ENCODE measurements at places on chromosomes 3 and 15. TPM values are rescaled to one million over a fixed set of nuclear protein-coding genes. Genes with fewer than 3 reads are reported as not detected.
A peak's percentile ranks its signal among the peaks of the same experiment; 100 is the strongest.

DNA sequence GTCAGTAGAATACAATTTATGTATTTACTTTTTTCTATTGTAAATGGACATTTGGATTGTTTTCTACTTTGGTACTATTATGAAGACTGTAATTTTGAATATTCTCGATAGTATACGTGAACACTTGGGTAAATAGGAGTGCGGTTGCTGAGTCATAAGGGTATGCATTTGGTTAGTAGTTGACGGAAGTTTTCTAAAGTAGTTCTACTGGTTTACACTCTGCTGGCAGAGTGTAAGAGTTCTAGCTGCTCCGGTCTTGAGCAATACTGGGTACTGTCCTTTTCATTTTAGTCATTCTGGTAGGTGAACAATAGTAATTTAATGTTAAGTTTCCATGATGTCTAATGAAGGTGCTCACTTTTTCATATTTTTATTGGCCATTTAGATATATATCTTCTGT lies 70.0 kb downstream of the MEF2A start:
- no peak for DNase-seq

DNA sequence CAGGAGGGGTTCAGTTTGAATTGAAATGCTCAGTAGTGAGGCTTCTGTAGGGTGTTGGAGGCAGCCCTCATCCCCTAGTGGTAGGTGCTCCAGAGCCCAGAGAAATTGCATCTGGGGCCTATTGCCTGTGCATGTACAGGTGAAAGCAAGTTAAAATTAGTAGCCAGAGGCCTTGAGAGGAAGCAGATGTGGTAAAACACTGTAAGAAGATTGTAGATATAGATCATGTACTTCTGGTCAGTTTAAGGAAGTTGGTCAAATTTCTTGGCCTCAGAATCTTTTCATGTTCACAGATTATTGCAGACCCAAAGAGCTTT lies 34.6 kb downstream of the IGSF10 start:
- no peak for DNase-seq

GRCh38 chr3:127354761-127355160 lies 66.9 kb upstream of the PRR20G start:
- no peak for DNase-seq

DNA sequence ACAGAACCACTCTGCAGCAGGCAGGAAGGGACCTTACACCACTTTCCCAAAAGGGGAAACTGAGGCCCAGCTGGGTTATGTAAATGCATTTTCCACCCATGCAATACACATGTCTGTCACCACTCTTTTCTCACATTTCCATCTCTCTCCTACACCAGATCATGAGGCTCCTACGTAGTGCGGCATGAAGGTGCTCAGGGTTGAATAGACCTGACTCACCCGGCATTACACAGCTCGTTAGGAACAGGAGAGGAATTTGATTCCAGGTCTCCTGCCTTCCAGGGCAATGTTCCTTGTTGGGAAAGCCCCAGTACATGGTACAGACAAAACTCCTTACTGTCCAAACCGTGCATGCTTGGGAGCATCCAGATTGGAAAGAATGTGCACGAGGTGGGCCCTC lies 61.9 kb upstream of the DCLK3 start:
- no peak for DNase-seq

DNA sequence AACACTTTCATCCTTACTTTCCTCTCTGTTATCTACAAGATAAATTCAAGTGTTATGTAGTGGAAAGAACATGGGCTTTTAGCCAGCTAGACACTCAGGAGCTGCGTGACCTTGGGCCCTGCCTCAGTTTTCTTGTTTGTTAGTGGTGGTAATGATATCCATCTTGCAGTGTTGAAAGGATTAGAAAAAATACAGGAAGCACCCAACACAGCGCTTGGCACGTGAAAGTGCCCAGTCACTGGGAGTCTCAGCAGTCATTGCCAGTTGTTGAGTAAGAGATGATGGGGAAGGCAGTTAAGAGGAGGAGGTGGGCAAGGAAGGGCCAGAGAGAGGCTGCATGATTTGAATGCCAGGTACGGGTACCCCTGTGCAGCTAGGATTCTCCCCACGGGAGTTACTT lies 5.3 kb downstream of the PDIA5 start:
- DNase-seq: no peak

DNA sequence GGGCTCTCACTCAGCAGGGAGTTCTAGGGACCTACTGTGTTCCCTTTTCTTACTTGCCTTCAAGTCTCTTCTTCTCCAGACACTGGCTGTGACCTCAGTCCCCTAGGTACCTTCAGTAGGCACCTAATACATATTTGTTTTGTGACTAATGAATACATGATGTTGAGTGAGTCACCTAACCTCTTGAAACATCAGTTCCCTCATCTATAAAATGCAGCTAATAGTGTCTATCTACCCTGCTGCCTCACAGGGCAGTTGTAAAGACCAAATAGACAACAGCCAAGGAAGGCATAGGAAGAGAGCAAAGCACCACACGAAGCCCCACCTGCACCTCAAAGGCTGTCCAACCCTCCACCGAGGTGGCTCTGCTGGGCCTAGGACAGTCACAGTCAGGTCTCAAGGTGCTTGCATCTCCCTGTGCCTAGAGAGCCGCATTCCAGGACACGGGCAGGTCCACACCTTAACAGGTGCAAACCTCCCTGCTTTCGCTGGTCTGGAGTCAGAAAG lies 29.1 kb downstream of the DAPK2 start:
- no peak for DNase-seq

- DNase-seq: no peak
Measured at GRCh38 chr3:138397983-138398382, 36.4 kb upstream of the ESYT3 start.

DNA sequence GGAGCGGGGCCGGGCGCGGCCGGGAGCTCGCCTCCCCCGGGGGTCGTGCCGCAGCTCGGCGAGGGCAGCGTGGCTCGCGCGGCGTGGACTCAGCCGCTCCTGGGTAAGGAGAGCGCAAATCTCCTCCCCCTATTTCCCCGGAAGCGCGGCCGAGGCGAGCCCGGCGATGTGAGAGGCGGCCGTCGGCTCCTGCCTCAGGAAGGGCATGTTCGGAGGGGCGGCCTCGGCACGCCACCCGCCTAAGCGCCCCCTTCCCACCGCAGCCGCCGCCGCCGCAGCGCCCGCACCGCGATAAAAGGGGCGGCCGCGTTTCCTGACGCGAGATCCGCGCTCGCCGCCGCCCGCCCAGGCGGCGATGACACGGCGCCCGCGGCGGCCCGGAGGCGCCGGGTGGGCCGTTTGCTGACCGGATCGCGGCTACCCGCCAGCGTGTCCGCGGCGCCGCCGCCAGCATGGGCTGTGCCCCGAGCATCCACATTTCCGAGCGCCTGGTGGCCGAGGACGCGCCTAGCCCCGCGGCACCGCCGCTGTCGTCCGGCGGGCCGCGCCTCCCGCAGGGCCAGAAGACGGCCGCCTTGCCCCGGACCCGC lies at the start of gene PDE8A:
Gene PDE8A (plus strand): TSS at position 146 of the 590 bp plus-strand sequence. CDS start 307 bp downstream, at position 453.
- peak; percentile 45 for DNase-seq

- peak; percentile 71 for DNase-seq
Measured at GRCh38 chr3:30199096-30199759, 407.2 kb upstream of the TGFBR2 start.

- DNase-seq: no peak
Measured at GRCh38 chr3:25589783-25590258, 74.9 kb downstream of the TOP2B start.

GRCh38 chr3:108004647-108005046 lies 86.2 kb downstream of the CD47 start:
- DNase-seq: no peak

DNA sequence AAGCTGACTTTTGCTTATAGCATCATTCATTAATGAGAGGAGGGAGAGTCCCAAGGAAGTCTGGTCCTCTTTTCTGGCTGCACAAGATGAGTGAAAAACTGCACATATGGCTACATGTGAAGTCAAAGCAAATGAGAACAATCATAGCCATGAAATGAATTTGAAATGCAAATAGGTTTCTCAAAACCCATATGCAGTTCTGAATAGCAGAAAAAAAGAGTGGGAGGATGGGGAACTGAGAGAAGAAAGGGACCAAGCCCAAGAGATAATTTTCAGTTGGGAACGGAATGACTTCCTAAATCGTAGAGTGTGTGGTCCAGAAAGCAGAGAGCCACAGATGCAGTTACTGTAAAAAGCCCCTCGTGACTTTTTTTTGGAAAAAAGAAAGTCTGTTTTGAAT lies 66.3 kb downstream of the GTPBP8 start:
- no peak for DNase-seq

GRCh38 chr3:47440131-47440530 lies 35.6 kb downstream of the SCAP start:
- no peak for DNase-seq

DNA sequence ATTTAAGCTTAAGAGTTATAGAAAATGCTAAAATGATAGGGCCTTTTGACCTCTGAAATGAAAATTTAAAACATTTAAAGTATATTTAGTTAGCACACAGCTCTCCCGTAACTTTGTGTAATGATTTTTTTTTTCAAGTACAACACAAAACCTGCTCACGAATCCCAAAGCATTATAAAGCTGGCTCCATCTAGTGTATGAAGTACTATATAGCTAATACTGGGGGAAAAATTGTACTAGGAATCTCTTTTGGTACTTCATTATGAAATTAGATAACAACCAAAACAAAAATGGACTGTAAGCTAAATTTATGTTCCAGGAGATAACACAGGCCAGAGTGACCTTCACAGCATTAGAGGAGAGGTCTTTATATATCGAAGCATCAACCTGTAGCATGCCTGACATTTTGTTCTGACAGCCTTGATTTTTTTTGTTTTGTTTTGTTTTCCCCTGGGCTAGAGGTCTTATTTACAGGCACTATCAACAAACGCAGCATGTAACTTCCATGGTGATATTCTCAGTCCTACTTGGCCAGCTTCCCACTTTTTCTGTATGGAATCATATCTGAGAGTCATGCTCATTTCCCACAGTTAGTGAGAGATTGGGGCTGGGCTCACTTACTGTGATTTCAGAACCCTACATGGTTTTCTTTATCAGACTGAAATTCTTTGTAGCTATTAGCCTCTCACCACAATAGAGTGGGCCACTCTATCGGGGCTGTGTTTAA lies 116.3 kb downstream of the MITF start:
- no peak for DNase-seq

GRCh38 chr3:69411346-69411745 lies 25.5 kb upstream of the FRMD4B start:
- DNase-seq: no peak

- DNase-seq: peak; percentile 66
Measured at GRCh38 chr15:50907601-50908208, 778 bp upstream of the AP4E1 start.

GRCh38 chr3:122665881-122666280 lies 14.8 kb upstream of the PARP14 start:
- DNase-seq: no peak

- DNase-seq: no peak
Measured at GRCh38 chr15:69320977-69321554, 22.4 kb downstream of the PAQR5 start.

DNA sequence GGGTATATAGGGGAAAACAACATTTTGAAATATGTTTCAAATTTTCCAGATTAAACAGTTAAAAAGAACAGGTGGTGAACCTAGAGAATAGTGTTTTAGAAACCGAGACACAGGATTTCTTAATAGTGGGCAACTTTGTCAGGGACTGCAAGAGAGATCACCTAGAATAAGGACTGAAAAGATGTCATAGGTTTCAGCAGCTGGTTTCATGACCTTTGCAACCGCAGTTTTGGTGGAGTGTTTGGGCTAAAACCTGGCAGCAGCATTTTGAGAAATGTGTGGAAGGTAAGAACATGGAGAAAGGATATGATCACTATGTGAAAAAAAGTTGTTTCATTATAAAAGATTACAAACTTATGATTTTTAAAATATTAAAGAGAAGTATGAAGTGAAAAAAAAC lies 34.9 kb downstream of the PRKCI start:
- no peak for DNase-seq

DNA sequence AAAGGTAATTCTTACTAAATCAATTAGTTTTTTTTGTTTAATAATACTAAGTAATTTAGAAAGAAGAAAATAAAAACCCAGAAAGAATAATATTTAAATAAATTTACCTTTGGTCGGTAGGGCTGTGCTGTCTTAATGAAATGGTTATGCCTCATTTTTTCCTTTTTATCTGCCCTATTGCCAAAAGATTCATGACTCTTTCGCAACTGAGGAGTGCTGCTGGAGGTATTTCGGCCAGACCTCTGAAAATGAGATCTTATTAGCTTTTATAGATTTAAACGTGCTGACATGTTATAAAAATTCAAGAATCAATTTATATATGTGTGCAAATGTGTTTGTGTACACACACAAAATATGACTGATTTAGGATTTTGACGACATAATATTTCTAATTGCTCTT lies 67.1 kb upstream of the USP50 start:
- DNase-seq: no peak

The HEMK1 gene
- 21.1 TPM for total RNA-seq

The LIPH gene
- total RNA-seq: not detected

The CHRFAM7A gene
- 3.9 TPM for total RNA-seq

The ONECUT1 gene
- total RNA-seq: 48.9 TPM

The PLSCR5 gene
- total RNA-seq: not detected

The CSPG4 gene
- 1.1 TPM for total RNA-seq

The HES1 gene
- 0.34 TPM for total RNA-seq

The ZNF860 gene
- not detected for total RNA-seq

The HHLA2 gene
- not detected for total RNA-seq
